Central memory CD4-positive, alpha-beta T cell (primary cell): ENCODE measurements at places on chromosomes 4 and X.

DNA sequence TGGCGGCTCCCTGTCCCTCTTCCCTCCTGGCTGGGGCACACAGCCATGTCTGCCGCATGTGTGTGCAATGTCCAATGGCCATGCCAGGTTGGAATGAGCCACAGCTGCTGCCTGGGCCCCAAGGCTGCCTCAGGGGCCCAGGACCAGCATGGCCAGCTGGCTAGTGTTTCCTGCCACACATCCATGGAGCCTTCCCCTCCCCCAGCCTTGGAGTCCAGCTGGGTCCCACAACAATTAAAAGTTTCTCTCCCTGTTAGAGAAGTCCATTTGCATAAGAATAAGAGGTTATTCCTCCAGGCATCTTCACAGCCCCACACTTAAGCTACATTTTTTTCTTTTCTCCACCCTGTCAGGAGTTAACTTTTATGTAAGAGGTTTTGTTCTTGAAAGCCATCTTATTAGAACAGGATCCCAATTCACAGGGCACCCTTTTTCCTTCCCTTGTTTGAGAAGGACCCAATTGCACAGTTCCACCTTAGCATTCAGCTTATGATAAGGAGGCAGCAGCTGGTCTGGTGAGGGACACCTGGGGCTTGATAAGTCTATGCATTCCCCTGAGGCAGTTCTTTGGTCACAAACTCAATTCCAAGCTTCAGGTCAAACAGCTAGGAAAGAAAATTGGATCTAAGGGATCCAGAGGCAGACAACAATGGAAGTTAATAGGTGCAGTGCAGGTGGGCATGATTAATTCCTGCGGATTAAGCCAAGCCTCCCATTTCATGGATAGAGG, 963.3 kb upstream of the GRIA3 start:
- no peak for DNase-seq

- DNase-seq = no peak
These were observed 1115.4 kb downstream of the STPG2 start for GRCh38 chr4:97027728-97028410.

GRCh38 chr4:143083756-143084472, 100.8 kb upstream of the USP38 start:
- no peak for DNase-seq

- DNase-seq = no peak
These were observed 57.6 kb upstream of the LGI2 start for GRCh38 chr4:25088093-25088952.

DNA sequence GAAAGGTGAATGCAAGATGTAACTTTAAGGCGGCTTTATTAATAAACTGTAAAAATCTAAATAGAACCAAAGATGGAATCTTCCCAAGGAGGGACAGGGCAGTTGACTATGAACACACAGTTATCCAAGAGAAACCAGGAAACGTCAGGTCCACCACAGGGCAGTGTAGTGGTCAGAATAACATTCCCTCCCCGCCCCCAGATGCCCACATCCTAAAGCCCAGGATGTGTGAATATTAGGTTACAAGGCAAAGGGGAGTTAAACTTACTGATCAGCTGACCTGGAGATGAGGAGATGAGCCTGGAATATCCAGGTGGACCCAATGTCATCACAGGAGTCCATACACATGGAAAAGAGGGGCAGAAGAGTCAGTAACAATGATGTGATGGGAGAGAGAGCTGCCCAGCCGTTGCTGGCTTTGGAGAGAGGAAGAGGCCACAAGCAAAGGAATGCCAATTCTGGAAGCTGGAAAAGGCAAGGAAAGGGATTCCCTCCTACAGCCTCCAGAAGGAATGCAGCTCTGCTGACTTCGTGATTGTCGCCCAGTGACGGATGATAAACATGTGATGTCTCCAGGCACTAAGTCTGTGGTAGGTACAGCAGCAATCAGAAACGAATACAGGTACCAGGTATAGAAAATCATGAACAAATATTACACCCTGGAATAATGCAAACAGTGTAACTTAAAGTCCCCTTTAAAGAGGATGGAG, 5.2 kb downstream of the SH3KBP1 start:
- no peak for DNase-seq

DNA sequence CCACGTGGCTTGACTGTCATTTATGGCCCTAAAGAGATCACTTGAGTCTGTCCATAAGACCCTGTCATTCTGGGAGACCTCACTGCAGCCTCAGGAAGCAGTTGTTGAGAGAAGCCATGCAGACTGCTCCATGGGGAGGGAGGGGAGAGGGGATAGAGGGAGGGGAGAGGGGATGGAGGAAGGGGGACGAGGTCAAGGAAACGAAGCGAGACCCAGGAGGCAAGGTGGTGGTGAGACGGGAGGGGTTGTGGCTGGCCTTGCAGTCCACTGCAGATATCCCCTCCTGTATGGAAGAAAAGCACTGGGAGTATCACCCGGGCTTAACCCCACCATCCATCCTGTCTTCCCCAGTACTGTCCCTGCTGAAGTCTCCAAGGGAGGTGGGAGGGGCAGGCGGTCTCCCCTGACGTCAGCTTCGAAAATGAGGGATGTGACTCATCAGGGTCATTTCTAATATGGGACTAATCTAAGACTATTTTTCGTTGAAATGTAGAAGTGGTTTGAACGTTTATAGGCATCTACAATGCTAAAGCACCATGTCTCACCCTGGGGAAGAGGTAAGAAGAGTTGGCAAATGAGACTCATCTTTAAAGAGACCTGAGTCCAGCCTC, 5.6 kb downstream of the TMEM255A start:
- DNase-seq = no peak

DNA sequence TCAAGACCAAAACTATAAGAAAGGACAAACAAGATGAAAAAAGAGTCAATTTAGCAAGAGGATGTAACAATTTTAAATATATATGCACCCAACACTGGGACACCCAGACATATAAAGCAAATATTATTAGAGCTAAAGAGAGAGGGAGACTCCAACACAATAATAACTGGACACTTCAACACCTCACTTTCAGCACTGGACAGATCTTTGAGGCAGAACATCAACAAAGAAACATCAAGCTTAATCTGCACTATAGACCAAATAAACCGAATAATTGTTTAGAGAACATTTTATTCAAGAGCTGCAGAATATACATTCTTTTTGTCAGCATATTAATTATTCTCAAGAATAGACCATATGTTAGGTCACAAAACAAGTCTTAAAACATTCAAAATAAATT, 109.7 kb upstream of the TET2 start:
- DNase-seq = no peak

- no peak for DNase-seq
These were observed 68.4 kb upstream of the BMP2K start for GRCh38 chr4:78707793-78708192.

DNA sequence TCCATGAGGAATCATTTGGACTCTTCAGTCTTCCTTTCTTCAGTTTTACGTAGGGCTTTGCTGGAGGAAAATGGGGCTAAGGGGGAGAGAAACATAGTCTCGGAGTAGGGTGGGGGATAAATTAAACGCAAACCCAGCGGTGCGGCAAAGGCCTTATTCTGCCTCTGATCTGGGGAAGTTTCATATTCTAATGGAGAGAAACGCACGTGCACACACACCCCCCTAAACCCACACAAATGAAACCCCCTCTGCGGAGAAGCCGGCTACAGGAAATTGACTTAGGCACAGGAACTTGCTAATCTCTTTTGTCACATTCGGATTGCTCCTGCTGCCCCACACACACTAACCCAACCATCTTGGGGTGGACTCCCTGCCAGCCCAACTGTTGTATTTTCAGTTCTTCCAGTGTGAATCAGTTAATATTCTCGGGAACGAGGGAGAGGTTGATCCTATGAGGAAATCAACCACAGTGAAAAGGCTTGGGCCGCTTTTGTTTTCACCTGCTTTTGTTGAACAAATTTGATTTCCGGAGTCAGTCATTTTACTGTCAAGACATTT, at the start of gene RHOH:
Gene RHOH (plus strand): TSS at position 308 of the 558 bp plus-strand sequence. CDS start 46,356 bp downstream, outside the sequence.
- peak; percentile 86 for DNase-seq

DNA sequence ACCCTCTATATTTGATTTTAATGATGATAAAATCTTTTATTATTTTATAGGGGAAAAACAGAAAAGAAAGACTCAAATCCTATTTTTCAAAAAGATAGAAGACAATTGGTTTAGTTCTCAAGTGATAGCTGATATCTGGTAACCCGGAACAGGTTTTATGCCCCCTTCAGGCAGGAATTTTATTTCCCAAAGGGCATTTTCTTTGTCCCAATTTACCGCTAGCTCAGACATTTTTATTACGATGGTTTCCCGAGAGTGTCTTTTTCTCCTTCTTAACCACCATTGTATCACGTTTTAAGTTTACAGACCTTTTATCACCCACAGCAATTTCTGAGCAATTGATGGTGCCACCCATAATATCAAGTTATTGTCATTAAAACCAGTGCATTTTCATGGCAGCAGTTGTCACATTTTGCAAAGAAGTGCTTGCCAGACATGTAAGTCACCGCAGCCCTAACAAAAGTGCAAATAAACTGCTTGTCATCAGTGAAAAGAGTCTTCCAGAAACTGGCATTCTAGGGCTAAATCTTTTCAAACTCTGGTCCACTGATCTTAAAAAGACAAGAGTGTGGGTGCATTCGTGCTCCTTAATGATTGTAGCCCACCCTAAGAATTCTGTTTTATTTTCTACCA, 204.8 kb upstream of the VCX start:
- no peak for DNase-seq

- no peak for DNase-seq
These were observed 32.8 kb downstream of the PASD1 start for GRCh38 chrX:151596282-151596681.

GRCh38 chr4:111283066-111283677, 660.3 kb upstream of the PITX2 start:
- DNase-seq = no peak

DNA sequence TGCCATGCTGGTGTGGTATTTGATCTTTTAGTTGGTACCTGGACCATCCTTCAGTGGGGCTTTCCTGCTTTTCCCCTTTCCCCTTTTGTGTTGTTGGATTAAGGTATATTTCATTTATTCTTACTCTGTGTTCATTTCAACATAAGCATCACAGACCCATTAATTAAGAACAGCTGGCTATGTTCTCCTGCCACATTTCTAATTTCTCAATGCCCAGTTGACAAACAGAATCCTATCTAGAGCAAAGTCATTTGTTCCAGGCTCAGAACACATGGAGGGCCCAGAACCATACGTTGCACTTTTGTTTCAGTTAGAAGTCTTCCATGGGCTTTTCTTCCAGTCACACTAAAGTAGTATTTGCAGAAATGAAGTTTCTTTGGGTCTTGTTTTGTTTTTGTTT, 46.1 kb upstream of the EOLA2 start:
- no peak for DNase-seq

DNA sequence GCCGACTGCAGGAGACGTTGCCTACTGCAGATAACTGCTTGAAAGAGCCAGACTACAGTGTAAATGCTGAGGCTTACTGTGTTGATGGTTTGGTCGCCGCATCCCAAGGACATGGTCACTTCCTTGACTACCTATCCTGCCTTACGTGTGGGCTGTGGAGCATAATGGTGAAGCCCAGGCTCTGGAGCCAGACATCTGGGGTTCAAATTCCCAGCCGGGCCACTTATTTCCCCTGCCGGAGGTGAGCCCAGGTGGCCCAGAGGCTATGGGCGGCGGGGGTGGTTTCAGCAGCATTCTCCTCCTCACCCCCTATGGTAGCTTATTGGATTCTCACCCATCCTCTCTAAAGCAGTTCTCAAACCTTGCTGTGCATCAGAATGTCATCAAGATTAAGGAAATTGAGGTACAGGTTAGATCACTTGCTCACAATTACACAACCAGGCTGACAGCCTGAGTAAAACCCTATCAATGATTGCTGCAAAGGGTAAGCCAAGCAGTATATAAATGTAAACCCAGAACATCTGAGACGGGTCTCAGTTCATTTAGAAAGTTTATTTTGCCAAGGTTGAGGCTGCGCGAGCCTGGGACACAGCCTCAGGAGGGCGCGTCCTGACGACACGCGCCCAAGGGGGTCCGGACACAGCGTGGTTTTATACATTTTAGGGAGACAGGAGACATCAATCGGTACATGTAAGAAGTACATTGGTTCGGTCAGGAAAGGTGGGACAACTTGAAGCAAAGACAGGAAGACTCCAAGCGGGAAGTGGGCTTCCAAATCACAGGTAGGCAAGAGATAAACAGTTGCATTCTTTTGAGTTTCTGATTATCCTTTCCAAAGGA, 48.5 kb downstream of the EVC start:
- no peak for DNase-seq

DNA sequence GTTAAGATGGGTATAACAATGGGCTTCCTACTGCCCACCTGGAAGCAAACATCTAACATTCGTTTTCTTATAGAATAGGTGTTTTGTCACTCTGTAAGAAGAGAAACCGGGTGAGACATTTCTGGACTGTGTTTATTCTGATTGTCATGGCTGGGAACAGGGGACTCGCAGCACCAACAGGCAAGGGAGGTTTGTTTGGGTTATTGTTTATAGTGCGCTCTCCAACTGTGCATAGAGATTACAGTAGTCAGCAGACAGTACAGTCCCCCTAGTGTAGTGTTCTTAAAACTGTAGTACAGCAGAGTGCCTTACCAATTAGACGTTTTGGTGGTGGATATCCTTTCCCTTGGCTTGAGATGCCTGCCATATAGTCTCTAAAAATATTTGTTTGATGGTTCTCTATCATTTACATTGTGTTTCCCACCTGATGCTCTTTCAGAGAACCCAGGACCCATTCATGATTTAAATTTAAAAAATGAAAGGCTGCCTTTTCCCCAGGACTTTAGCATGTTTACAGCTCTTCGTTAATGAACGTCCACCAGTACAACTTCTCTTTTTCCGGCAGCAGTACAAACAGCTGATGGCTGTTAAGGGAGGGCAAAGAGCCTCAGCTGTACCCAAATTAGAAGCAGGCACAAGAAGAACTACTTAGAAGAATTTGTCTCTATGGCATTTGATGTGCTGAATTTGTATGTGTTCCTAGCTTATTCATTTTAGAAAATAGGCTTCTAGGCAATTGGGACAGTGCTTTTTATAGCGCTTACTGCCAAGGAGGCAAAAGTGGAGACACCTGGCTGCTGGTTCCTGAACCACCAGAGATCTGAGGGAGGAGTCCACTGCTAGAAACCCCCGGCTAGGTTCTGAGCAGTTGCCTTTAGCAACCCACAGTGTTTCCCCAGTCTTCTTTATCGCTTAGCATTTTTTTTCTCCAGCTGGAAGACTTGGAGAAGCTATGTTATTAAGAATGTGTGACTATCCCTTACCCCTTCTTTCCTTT, 1.0 kb upstream of the RNF150 start:
- no peak for DNase-seq

DNA sequence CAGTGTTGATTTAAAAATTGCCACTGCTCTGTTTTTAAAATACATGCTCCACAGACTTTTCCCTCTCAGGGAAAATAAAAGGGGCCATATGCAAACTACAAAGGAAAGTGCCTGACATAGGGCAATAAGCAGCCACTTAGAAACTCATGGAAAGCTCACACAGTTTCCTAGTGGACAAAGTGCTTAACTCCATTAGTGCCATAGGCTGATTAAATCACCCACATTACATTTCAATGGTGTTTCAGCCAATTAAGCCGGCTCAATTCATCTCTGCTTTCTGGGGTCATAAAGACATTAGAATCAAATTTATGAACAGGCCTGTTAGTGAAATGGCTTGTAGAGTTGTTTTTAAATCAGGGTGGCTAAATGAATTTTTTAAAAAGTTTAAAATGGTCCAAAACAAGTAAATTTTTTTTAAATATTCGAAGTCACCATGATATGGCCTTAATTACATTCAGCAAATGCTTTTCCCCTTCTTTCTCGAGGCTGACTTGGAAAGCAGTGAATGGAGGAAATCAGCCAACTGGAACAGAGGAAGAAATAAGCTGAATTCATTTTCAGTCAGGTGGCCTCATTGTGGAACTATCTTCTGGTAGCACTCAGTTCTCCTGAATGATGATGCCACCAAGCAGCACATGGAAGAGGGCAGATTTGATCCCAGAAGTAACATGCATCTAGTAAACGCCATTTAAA, 2305.1 kb upstream of the AGA start:
- DNase-seq = no peak

- peak; percentile 15 for DNase-seq
These were observed 136.6 kb downstream of the STAG2 start for GRCh38 chrX:124098089-124098488.
